ENCODE measurements at places on chromosomes 2 and 18.
A peak's percentile ranks its signal among the peaks of the same experiment; 100 is the strongest.

- no peak for DNase-seq
Measured at GRCh38 chr2:95359501-95359930, 43.0 kb upstream of the FAHD2A start.

DNA sequence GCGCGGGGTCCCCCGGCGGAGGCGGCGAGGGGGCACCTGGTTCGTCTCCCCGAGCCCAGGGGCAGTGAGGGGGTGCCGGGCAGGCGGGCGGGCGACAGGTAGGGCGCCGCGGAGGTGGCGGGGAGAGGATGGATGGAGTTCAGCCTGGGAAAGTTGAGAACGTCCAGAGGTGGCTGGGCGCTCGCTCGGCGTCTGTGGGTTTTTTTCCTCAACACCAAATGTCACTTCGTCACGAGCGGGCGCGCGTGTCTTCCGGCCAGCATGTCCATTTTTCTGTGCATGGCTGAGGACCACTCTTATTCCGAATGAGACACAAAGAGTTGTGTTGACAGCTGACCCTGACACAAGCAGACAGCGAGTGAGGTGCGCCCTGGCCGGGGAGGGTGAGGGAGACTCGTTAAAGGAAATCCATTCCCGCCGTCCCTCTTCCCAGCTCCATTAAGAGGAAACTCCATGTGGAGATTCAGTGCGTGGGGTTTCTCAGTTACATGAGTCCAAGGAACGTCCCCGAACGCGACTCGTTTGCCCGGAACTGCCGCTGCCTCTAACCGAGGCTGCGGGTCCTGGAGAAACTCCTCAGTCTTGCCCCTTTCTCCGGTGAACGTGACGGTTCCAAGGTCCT lies 859 bp downstream of the GREB1L start:
- DNase-seq, result no peak

DNA sequence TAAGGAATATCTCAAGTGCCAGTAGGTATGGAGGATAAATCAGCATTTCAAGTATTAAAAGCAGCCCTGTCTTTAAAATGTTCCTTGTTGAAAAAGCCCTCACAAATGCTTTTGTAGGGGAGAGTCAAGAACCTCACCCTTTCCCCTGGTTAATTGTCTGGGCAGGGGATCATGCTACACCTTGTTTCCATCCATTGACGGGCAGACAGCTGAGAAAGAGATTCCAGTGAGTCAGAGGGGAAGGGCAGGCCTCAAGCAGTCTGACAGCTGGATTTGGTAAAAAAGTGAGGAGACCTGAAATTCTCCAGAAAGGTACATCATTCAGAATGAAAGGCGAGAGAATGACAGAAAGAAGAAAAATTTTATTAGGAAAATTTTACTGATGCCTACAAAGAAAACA lies 203.2 kb upstream of the CYP26B1 start:
- no peak for DNase-seq

DNA sequence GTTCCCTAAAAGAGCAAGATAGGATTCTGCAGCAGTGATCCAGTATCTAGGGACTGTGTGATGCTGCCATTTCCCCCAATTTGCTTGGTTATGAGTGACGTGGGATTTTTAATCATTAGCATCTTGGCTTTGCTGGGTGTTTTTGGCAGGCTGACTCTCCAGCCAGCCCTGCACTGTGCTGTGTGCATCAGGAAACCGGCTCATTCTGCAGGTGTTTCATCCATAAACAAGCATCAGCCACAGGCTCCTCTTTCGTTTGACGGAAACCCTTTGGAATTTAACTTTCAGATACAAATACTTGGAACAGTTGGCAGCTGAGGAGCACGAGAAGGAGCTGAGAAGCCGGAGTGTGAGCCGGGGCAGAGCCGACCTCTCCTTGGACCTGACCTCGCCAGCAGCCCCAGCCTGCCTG lies 135.9 kb downstream of the TPGS2 start:
- no peak for DNase-seq

DNA sequence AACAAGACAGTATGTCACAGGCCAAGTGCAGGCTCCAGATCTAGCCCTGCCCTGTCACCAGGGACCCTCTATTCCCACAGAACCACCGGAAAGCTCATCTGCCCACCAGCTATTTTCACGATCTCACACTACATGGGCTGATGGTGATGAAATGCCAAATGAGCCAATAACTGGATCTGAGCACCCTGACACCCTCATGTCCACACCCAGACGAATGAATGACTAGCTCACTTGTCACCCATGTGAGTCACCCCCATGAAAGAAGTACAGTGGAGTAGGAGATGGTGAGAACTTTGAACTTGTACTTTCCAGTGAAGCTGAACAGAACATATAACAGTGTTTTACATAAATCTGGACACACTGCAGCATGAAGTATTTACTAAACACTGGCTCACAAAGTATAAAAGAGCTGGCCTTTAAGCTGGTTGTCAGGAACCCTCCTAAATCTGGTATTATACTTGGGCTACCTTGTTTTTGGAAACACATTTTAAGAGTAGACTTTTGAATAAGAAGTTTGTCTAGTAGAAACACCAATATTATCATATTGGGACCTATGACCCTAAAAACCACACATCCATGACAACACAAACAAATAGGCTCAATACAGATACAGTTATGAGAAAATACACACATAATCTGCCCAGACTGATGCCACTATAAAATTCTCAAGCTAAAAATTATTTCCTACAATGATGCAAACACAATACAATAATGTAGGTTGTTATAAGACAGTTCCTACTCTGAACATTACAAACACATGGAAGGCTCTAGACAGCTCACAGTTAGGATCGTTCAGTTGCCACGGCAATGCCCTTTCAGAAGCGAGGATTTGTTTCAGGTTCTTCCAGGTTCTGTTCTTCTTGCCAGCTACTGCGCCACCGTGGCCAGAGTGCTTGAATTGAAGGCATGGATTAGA lies 19.0 kb downstream of the INO80C start:
- DNase-seq, result peak; percentile 58

- DNase-seq, result no peak
Measured at GRCh38 chr2:187438455-187438854, 9.6 kb downstream of the CALCRL start.
